K562 (cell line): ENCODE measurements at places on chromosomes 12 and 14. TPM values are rescaled to one million over a fixed set of nuclear protein-coding genes. Genes with fewer than 3 reads are reported as not detected.
A peak's percentile ranks its signal among the peaks of the same experiment; 100 is the strongest.

The B4GALNT3 gene
- 0.04 and 0.07 TPM in 2 replicates for total RNA-seq

- DNase-seq, result no peak
These were observed 134.2 kb downstream of the DICER1 start for GRCh38 chr14:95023115-95023514.

DNA sequence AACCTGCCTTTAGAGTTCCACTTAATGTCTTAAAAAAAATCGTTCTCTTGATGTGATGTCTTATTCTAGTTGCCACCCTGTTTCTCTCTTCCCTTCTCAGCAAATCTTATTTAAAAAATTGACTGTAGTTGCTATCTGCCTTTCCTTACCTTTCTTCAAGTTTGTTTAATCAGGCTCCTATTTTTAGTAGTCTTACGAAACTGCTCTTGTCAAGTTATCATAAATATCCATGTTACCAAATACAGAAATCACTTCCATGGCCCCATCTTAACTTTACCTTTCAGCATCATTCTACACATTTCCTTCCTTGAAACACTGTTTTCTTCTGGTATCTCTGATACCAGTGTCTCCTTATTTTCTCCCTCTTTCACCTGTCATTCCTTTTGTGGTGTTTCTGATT is 227.3 kb downstream of the ERC1 start:
- DNase-seq, result no peak

GRCh38 chr12:22691319-22691718 is 66.3 kb downstream of the ETNK1 start:
- DNase-seq, result no peak

DNA sequence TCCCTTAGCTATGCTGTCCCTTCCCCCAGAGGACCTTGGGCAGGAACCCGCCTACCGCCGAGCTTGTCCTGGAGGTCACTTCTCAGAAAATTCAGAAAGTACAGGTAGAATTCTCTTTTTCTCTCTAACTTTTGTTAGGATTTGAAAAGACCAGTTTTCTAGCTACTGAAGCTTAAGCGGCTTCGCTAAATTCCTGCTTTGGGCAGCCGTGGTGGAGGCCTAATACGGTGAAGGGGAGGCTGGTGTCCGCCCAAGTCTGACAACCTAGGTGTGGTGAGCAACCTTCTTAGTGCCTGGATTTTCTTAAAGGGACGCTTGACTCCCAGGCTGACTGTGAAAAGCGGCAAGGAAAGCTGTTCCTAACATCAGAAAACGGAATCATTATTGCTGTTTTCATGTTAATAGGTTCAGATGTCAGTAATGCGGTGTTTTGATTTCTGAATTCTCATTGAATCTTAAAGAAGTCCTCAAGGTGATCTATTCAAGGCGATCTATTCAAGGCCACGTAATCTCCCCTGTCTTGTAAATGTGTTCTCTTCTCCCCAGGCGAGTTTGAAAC is 835 bp downstream of the FGD4 start:
- peak; percentile 7 for DNase-seq
